ENCODE measurements at places on chromosomes 12 and 14. TPM values are rescaled to one million over a fixed set of nuclear protein-coding genes. Genes with fewer than 3 reads are reported as not detected.

- H3K27ac ChIP-seq, result no peak overlapping the region
- H3K27me3 ChIP-seq, result no peaks in the 10 kb centered on the region
- no peak for DNase-seq
- no peaks in the 10 kb centered on the region for H3K4me1 ChIP-seq
Observed at GRCh38 chr14:104596451-104596918, 8.1 kb downstream of the TMEM179 start.

GRCh38 chr14:98754343-98755020 lies 517.5 kb downstream of the BCL11B start:
- H3K4me1 ChIP-seq, result no peaks in the 10 kb centered on the region
- no peaks in the 10 kb centered on the region for H3K27me3 ChIP-seq
- H3K27ac ChIP-seq, result no peak overlapping the region
- H3K36me3 ChIP-seq, result no peaks in the 10 kb centered on the region
- no peak for DNase-seq
- H3K4me3 ChIP-seq, result no peak overlapping the region

DNA sequence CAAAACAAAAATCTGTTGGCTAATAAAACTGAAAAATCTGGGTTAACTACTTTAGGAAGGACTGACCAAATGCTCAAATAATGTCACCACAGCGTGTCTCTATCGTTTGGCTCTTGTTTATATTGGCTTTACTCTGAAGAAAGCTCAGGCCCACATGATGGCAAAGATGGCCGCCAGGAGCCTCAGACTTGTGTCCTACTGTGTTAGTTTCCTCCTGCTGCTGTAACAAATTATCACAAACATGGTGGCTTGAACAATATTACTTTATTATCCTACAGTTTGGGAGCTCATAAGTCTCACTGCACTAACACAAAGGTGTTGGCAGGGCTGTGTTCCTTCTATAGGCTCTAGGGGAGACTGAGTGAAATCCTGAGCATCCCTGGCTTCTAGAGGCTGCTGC lies 303.0 kb downstream of the DAD1 start:
- H3K27me3 ChIP-seq, result no peaks in the 10 kb centered on the region
- H3K36me3 ChIP-seq, result no peaks in the 10 kb centered on the region

DNA sequence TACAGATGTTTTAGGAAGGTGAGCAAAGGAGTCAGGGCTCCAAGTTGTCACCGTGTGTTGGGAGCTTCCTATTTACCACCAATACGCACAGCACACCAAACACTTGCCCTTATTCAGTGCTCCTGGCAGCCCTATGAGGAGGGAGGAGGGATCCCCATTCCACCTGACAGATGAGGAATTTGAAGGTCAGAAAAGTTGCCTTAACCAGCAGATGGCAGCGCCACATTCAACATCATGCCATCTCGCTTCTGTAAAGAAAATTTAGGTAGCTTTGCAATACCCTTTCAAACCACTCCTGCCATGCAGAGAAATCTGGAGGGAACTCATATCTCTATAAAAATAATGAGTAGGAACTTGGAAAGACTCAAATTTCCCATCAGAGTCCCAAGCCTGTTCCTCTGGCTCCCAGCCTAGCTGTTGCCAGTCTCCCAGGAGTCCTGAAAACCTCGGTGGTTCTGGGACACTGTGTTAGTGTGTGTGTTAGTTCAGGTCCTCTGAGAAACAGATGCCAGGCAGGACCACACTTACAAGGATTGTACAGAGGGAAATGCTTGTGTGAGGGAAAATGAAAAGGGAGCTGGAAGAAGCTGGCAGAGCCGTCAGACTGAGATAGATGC lies 410.5 kb downstream of the MED13L start:
- no peak overlapping the region for H3K4me3 ChIP-seq
- no peaks in the 10 kb centered on the region for H3K4me1 ChIP-seq
- DNase-seq, result peak; percentile 27

- peaks cover 46% of the 10 kb centered on the region for H3K4me1 ChIP-seq
- H3K4me3 ChIP-seq, result no peak overlapping the region
- no peaks in the 10 kb centered on the region for H3K27me3 ChIP-seq
- H3K36me3 ChIP-seq, result no peaks in the 10 kb centered on the region
- H3K27ac ChIP-seq, result peak overlapping the region; percentile 54
Observed at GRCh38 chr14:77180726-77181602, 634 bp upstream of the TMEM63C start.

DNA sequence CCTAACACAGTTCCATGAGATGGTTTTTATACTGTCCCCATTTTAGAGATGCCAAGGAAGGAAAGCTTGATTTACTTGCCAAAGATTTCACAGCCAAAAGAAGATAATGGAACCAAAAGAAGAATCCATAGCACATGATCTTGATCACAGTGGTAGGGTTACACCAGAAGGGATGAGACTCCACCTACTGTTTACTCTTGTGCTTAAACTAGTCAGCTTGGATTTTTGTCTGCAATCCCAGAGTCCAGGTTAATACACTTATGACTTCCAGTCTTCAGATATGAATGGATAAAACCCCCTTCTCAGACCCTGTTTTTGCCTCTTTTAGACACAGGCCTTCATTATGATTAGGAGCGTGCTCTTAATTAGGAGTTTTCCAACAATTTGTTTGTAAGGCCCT lies 454.2 kb downstream of the AEBP2 start:
- no peak overlapping the region for H3K27ac ChIP-seq
- no peaks in the 10 kb centered on the region for H3K36me3 ChIP-seq
- no peaks in the 10 kb centered on the region for H3K4me1 ChIP-seq
- DNase-seq, result peak; percentile 23

GRCh38 chr12:89824822-89825221 lies 116.2 kb upstream of the ATP2B1 start:
- H3K36me3 ChIP-seq, result no peaks in the 10 kb centered on the region
- H3K27me3 ChIP-seq, result no peaks in the 10 kb centered on the region
- no peak overlapping the region for H3K4me3 ChIP-seq
- no peak for DNase-seq

DNA sequence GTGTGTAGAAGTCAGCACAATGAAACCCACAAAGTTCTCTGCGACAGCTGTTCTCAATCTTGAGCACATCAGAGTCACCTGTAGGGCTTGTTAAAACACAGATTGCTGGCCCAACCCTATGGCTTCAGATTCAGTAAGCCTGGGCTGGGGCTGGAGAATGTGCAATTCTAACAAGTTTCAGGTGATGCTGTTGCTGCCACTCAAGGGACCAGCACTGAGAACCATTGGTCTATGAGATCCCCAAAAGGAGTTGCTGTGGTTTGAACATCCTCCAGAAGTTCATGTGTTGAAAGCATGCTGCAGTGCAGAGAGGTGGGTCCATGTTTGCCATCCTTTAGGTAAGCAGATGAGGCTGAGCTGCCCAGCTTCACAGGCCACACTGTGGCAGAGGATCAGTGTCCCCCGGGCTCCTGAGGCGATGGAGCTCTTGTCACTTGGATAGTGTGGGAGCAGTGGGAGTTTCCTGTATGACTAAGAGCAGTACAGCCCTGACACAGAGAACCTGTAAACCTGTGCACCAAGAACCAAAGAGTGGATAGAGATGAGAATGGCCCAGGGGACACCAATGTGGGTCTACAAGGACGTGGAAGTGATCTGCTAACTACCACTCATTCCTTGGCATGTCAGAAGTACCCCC lies 8.0 kb upstream of the RTRAF start:
- no peak for DNase-seq
- H3K4me1 ChIP-seq, result no peaks in the 10 kb centered on the region
- no peaks in the 10 kb centered on the region for H3K36me3 ChIP-seq
- H3K27ac ChIP-seq, result no peak overlapping the region
- no peak overlapping the region for H3K4me3 ChIP-seq

DNA sequence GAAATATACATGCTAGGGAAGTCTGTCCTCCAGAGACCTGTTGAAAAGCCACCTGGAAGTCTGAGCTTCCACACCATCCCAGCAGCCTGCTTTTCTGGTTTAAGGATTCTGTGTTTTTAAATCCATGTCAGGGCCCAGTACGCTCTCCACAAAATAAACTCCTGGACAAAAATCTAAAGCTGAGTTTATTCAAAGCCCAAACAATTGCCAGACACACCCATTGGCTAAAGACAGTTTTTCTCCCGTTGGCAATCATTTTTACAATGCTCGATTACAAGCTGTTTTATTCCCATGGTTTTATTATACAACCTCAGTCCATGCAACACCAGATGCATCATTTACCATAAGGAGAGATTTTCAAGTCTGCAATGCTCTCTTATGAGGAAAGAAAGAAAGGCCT lies 94.5 kb downstream of the MYRFL start:
- H3K4me1 ChIP-seq, result no peaks in the 10 kb centered on the region
- no peak overlapping the region for H3K27ac ChIP-seq
- no peaks in the 10 kb centered on the region for H3K27me3 ChIP-seq
- no peak overlapping the region for H3K4me3 ChIP-seq

- no peak overlapping the region for H3K4me3 ChIP-seq
- H3K27me3 ChIP-seq, result no peaks in the 10 kb centered on the region
- DNase-seq, result no peak
- H3K27ac ChIP-seq, result peak overlapping the region; percentile 40
Observed at GRCh38 chr12:110791589-110791988, 48.9 kb upstream of the PPP1CC start.

DNA sequence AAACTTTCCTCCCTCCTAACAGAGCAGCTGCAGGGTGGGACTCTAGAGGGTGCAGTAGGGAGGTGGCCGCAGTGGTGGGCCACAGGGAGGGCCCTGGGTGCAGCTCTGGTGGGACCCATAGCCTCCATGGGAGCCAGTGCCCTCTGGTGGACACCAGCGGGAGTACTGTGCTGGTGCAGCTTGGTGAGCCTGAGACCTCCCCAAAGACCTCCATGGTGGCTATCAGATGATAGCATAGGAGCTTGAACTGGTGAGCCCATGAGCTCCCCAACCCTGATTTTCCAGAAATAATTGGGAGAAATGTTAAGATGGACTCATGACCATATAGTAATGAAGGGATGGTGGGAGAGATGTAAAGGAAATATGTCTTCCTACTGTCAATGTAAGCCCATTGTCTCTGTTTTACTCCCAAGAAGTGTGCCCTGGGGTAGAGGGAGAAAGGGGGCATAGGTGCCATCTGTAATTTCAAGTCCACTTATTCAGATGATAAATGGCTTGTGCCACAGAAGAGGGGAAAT lies 98.7 kb downstream of the GAS2L3 start:
- H3K27ac ChIP-seq, result no peak overlapping the region
- no peaks in the 10 kb centered on the region for H3K27me3 ChIP-seq
- no peaks in the 10 kb centered on the region for H3K36me3 ChIP-seq
- no peaks in the 10 kb centered on the region for H3K4me1 ChIP-seq

- no peaks in the 10 kb centered on the region for H3K27me3 ChIP-seq
- no peak overlapping the region for H3K27ac ChIP-seq
- no peak overlapping the region for H3K4me3 ChIP-seq
Observed at GRCh38 chr12:131007740-131008117, 54.0 kb downstream of the ADGRD1 start.

DNA sequence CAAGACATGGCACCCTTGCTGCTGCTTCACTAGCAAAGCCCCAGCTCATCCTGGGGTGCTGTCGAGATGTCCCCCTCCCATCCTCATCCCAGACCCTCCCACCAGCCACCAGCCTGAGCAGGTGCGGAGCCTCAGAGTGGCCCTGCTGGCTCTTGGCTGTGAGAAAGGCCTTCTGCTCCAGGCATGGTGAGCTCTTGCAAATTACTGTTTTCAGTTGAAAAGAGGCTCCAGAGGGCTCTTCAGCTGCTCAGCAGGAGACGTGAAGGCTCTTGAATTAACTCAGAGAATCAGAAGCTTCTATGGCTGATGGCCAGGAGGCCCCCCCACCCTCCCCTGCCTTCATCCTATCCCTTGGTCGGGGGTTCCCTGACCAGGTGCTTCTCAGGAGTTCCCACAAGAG lies 44.1 kb downstream of the WSCD2 start:
- H3K27ac ChIP-seq, result no peak overlapping the region
- H3K4me3 ChIP-seq, result no peak overlapping the region
- DNase-seq, result no peak
- no peaks in the 10 kb centered on the region for H3K36me3 ChIP-seq
- no peaks in the 10 kb centered on the region for H3K4me1 ChIP-seq
- H3K27me3 ChIP-seq, result peaks cover 3% of the 10 kb centered on the region

DNA sequence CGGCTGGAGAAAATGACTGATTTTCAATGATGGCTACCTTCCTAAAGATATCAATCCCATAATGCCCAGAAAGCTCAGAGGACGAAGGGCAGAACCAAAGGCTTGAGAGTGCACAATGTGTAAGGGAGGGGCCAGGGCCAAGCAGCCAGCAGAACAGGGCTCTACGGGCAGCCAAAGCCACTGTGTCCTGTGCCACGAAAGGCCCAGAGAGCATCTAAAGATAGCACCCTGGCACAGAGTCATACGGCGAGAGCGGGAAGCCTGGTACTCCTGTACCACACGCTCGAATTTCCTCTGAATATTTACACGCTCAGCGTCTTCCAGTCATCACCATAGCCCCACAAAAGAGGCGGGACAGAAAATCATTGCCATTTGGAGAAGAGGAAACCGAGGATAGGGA lies 39.5 kb downstream of the PRMT8 start:
- peaks cover 1% of the 10 kb centered on the region for H3K27me3 ChIP-seq
- DNase-seq, result no peak
- no peak overlapping the region for H3K27ac ChIP-seq
- H3K36me3 ChIP-seq, result no peaks in the 10 kb centered on the region

GRCh38 chr12:12715459-12716150 lies 1.6 kb upstream of the CDKN1B start:
- no peak overlapping the region for H3K4me3 ChIP-seq
- peaks cover 3% of the 10 kb centered on the region for H3K4me1 ChIP-seq
- H3K27me3 ChIP-seq, result no peaks in the 10 kb centered on the region
- peak overlapping the region; percentile 100 for H3K27ac ChIP-seq

- no peak overlapping the region for H3K4me3 ChIP-seq
- H3K4me1 ChIP-seq, result peaks cover 4% of the 10 kb centered on the region
- no peaks in the 10 kb centered on the region for H3K27me3 ChIP-seq
- H3K27ac ChIP-seq, result no peak overlapping the region
- DNase-seq, result no peak
- H3K36me3 ChIP-seq, result no peaks in the 10 kb centered on the region
Observed at GRCh38 chr12:67469666-67470065, 178.9 kb upstream of the DYRK2 start.

- no peak overlapping the region for H3K4me3 ChIP-seq
- no peaks in the 10 kb centered on the region for H3K36me3 ChIP-seq
- DNase-seq, result no peak
- peaks cover 10% of the 10 kb centered on the region for H3K27me3 ChIP-seq
Observed at GRCh38 chr14:76376409-76376877, 506 bp downstream of the ESRRB start.

The SLC25A29 gene
- 19.6 TPM for polyA plus RNA-seq

The BLOC1S1 gene
- polyA plus RNA-seq, result 291 TPM

The RD3L gene
- polyA plus RNA-seq, result not detected

The VIPAS39 gene
- 12.5 TPM for polyA plus RNA-seq

The CABP1 gene
- not detected for polyA plus RNA-seq

The SLC25A21 gene
- 1.4 TPM for polyA plus RNA-seq

The ASCL1 gene
- polyA plus RNA-seq, result 0.06 TPM

Measured in small intestine (tissue), 16 donors.